ENCODE measurements at places on chromosomes 12 and 14.

- no peak for DNase-seq
Measured at GRCh38 chr12:2686280-2686646, 108.5 kb upstream of the FKBP4 start.

DNA sequence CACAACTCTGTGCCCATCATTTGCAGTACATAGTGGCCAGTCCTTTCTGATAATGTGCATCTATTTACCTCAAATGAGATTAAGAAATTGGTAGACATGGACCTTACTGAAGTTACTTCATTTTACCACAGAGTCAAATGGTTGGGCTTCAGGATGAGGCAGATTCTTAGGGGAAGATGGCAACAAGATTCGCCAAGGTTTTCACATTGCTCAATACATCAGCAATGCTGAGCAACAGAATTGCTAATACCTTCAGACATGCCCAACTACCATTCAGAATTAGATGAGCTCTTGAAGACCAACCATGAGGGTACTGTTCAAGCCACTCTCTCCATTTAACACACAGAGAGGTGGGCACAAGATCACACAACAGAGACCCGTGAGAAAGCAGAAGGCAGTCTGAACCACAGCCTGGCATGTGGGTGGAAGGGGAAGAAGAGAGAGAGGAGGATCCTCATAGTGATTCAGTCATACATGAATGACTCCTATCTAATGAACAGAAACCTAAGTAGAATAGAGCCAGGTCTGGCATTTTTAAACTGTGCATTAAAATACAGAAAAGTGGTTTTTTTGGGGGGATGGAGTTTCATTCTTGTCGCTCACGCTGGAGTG, 28.5 kb downstream of the CPM start:
- no peak for DNase-seq

DNA sequence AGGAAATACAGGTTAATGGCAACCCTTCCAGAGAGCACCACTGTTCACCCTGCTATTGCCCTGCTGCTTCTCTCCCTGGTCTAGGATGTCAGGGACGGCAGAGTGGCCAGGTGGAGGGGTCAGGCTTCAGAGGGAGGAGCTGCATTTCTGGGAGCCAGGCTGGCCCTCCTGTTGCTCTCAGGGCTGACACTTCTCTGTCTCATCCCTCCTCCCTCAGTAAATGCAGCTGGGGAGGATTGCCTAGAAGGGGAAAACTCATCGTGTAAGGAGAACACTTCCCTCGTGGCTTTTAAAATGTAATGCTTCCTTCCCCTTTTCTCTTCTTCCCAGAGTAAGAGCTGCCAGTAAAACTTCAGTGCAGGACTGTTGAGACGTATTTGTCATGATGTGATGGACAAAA, 20.8 kb downstream of the SUSD6 start:
- DNase-seq: no peak

GRCh38 chr12:4663971-4664505, 15.1 kb downstream of the NDUFA9 start:
- DNase-seq: no peak

GRCh38 chr14:58215191-58215914, 15.4 kb downstream of the ACTR10 start:
- no peak for DNase-seq

DNA sequence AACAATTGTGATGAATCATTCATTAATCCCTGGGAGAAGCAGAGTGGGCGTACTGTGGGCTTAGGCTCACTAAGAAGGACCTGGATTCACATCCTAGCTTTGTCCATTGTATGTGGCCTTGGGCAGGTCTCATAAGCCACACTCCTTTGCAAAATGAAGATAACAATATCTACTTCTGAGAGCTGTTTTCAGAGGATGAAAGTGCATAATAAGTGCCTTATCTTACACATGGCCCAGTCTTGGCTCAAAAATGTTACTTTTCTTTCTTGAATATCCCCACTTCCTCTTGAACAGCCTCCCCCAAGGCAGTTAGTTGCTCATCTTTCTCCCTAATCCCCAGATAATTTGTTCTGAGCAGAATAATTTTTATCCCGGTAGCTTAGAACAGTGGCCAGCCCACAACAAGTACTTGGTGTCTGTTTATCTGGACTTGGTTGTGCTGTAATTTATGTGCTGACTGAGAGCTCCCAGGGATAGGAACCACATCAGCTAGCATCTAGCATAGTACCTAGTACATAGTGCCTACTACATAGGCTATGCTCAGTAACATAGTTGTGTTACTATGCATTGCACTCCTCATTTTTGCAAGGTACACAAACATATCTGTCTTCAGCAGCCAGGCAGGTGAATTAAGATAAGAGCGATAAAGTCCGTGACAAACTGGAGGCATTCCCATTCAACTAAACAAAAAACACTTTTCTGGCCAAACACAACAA, 61.7 kb upstream of the NUDT4 start:
- no peak for DNase-seq

- no peak for DNase-seq
Measured at GRCh38 chr12:72777806-72778205, 505.6 kb downstream of the TRHDE start.

DNA sequence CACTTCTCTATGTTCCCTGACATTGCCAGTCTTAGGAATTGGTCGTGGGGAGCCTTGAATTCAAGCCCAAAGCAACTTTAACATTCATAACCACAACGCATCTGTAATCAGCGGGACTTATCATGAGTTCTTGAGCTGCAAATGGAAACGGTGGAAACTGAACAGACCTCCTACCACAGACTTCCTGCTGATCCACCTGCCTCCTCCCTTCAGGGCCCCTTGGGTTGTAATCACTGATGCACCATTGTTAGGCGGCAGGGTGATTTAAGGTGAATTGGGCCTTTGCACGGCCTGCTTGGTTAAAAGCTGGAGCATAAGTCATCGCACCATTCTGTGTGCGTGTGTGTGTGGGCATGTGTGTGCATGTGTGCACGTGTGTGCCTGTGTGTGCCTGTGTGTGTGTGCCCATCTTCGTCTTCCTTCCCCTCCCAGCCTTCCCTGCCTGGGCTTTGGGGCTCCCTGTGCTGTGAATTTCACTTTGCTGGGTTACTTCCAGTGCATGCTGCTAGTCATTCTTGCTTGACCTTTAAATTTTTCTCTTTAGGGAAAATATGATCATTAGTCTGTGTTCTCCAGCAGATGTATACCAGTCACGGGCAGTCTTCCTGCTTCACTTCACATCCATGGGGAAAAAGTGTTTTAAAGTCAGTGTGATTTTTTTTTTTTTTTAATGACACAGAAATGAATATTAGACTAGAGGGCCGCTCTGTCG, 29.1 kb downstream of the CHST11 start:
- DNase-seq: no peak

- DNase-seq: no peak
Measured at GRCh38 chr14:89650077-89650978, 233.3 kb upstream of the FOXN3 start.

GRCh38 chr14:23887536-23887935, 66.0 kb upstream of the DHRS4 start:
- DNase-seq: no peak

DNA sequence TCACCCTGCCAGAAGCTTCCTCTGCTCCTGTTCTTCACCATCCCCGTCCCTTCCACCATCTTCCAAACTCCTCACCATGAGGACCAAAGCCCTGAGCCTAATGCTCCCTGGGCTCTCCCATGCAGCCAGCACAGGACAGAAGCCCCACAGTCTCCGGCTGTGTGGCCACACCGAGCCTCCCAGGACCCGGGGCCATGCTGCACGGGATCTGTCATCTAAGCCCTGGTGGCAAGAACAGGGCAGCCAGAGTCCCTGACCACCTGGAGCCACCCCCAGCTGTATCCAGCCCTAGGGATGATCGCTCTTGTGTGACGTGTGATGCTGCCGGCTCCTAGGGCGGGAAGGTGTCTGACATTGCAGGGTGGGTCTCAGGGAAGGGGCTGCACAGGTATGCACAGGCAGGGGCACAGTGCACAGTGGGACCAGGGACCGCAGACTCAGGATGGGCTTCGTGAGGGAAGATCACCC, 8.1 kb downstream of the TMEM179 start:
- no peak for DNase-seq

GRCh38 chr12:121980191-121980891, 41.3 kb upstream of the BCL7A start:
- no peak for DNase-seq

- DNase-seq: no peak
Measured at GRCh38 chr12:94263011-94263811, 114.8 kb downstream of the PLXNC1 start.

GRCh38 chr12:69527506-69528272, 57.5 kb downstream of the FRS2 start:
- no peak for DNase-seq

GRCh38 chr12:104154806-104155205, 16.8 kb upstream of the NFYB start:
- no peak for DNase-seq

DNA sequence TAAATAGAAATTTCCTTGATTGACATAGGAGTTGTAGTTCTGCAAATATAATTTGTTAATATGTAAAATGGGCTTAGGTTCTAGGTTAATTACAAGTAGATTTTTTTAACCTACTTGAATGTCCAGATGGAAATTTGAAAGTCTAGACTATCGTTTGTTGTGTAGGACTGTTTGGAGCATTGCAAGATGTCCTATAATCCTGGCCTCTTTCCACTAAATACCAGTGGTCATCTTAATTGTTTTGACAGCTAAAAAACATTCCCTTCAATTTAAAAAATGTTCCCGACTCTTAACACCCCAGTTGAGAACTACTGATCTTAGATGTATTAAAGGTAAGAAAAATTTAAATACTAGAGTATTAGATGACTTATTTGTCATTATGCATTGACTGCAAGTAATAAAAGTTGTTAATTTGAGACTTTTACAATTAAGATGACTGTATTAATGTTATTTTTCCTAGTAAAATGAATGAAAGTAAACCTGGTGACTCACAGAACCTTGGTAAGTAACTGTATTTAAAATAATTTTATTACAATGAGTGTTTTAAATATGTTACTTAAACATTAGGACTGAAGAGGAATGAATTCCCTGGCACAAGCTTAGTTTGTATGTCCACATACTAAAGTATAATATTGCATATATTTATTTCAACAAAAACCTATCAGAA, 21.8 kb downstream of the G2E3 start:
- no peak for DNase-seq

DNA sequence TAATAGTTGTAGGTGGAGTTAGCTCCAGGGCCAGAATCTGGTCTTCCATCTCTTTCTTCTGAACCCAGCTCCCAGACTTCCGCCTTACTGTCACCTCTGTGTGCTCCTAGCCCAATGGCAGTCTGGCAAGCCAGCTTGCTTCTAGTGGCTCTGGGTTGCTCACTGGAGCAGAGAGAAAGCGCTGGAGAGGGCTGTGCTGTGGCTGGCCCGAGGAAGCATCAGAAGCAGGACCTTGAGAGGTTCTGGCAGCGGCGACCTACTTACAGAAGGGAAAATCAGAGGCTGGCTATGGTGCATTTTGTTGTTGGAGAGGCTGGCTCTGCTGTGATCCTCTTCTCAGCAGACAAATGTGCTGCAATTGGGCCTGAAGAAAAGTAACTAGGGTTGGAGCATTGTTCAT, 28.6 kb downstream of the KCNA5 start:
- no peak for DNase-seq

DNA sequence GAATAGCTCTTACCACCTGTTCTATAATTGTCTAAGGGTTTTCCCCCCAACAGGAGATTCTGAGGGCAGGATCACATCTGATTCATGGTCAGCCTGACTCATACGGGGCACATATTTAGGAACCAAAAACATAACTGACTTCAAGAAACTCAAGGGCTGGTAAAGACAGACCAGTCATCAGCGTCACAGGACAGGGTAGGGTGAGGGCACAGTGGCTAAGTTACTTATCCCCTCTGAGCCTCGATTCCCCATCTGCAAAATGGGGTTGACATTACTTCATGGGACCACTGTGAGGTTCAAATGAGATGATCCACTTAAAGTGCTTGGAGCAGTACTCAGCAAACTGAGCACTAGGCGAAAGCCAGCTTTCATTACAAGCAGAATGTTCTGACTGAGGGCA, 606 bp downstream of the CINP start:
- no peak for DNase-seq

DNA sequence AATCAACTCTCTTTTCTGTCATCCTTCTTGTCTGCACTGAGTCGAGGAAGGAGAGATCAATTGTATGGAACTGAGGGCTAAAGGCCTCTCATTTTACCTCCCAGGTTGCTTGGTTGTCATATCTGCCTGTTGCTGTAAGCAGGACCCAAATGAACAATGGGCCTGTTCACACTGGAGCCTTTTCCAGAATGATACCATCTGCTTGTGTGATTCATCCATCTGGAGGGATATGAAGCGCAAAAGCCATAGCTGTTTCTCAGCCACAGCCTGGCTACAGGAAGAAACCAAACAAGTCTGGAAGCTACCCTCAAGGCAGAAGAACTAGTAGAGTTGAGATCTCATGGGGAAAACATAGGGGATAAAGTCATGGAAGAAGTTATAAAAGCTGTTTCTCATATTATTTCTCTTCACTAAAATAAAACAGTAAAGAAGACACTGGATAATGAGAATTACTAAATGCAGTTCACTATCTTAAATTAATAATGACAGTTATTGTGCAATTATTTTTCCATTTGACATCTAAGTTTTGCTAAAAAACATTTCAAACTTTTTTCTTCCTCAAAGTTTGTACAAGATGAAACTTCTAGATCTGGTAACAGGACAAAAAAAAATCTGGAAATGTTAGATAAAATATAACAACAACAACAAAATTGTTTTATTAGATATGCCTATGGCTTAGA, 106.3 kb downstream of the SPTSSA start:
- DNase-seq: no peak

GRCh38 chr12:26100666-26101349, 24.0 kb downstream of the BHLHE41 start:
- no peak for DNase-seq

- DNase-seq: no peak
Measured at GRCh38 chr14:89736881-89737280, 217.6 kb downstream of the EFCAB11 start.

DNA sequence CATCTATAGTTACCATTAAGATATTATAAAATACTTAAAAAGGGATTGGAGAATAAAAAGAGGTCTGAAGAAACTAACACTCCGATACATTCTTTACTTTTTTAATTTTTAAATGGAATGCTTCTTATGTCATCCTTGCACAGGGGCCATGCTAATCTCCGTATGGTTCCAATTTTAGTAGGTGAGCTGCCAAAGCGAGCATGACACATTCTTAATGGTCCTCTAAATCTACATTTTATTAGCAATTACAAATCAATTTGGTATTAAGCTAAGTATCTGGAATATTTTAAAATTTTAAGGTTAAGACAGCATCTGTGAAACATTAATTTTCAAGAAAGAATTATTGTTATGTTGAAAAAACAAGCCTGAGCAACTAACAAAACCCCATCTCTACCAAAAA, 6.2 kb upstream of the ARID4A start:
- no peak for DNase-seq

All from HuH-7.5 (cell line).